ENCODE measurements at places on chromosomes 16 and 17.

DNA sequence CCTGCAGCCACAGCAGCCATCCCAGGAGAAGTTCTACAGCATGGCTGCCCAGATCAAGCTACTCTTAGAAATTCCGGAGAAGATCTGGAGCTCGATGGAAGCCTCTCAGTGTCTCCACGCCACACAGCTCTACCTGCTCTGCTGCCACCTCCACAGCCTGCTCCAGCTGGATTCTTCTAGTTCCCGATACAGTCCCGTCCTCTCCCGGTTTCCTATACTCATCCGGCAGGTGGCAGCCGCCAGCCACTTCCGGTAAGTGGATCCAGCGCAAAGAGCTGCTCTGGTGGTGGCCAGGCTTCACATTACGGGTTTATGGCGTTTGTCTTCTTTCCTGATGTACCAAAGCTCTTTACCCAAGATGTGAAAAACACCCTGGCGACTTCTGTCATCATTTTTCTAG, 3.6 kb downstream of the COG1 start:
- DNase-seq: no peak

GRCh38 chr17:36085765-36086164, 4.2 kb downstream of the CCL3 start:
- no peak for DNase-seq

DNA sequence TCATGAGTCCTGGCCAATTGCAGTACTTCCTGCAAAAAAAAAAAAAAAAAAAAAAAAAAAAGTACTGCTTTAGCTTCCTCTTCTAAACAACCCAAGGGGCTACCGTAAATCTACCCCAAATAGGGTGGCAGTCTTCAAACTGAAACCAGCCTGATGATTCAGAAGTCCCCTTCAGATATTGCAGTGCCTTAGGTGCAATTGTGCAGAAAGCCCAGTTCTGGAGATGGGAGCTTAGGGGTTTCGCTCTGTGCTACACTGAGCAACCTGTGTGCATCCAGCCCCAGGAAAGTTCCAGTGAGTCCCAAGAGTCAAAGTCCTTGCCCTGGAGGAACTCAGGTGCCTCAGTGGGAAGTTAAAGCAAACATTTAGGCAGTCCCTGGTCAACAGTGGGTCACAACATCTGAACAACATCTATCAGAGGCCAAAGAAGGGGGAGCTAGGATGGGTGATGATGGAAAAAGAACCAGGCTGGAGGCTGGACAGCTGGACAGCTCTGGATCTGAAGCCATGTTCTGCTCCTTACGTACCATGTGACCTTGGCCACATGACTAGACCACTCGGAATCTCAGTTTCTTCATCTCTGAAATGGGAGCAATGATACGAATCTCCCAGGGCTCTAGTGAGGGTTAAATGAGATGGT, 6.7 kb upstream of the CIITA start:
- DNase-seq: no peak

- DNase-seq: no peak
Observed at GRCh38 chr16:68470461-68471150, 22.3 kb upstream of the SMPD3 start.

Data from stimulated activated CD4-positive, alpha-beta T cell treated with anti-CD3 and anti-CD28 coated beads, Interleukin-1b, Interleukin-23, amount 100 ng/mL, for 48 hours (primary cell).